ENCODE measurements at places on chromosomes 3 and 15.

DNA sequence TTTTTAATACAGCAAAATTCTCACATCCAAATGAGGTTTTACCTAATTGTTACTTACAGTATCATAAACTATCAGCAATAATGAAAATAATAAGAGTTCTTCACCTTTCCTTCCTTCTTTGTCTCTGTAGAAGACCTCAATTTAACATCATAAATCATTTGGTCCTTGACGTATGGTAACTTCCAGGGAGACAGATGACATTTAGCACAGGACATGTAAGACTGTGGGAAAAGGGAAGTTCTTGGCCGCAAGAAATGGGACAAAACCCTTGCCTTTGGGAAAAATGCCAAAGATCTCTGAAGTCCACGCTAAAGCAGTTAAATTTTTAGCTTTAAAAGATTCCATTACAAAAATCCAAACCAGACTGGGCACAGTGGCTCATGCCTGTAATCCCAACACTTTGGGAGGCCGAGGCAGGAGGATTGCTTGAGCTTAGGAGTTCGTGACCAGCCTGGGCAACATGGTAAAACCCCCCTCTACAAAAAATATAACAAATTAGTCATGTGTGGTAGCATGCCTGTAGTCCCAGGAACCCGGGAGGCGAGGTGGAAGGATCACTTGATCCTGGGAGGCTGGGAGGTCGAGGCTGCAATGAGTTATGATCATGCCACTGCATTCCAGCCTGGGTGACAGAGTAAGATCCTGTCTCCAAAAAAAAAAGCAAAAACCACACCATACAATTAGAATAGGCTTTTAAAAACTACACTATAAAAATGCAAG lies 8.8 kb downstream of the PTPN9 start:
- no peak for DNase-seq

- DNase-seq: no peak
Observed at GRCh38 chr3:108564564-108564963, 24.7 kb downstream of the CIP2A start.

DNA sequence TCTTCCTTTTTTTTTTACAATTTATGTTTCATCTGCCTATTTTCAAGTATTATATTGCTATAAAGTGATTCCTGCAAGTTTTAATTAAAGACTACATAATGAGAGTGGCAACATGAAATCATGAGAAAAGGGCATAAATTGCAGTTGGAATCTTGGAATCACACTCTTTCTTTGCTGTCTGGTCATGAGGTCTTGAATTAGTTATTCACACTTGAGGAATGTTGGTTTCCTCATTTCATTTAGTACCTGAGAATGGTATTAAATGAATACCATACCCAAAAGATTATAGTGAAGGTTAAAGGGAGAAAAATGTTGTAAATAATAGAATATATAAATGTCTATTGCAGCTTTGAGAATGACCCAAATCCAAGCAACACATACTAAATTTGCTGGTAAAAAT lies 25.8 kb upstream of the CNTN3 start:
- DNase-seq: no peak

GRCh38 chr3:17749705-17750293 lies 7.4 kb upstream of the TBC1D5 start:
- no peak for DNase-seq

DNA sequence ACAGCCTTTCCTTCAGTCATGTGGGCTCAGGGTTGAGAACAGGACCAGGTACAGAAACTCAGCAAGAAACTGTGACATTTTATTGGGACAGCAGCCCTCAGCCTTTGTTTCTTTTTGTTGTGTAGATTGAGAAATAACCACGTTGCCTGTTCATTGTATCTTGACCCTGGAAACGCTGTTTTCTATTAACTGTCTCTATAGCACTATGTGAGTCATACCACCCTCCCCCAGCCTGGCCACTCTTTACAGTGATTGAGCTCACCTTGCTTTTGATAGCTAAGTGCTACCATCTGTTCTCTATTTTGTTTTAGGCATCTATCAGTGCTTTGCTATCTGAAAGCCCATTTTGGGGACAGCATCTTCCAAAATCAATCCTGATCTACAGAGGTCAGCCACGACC lies 127.9 kb downstream of the CD47 start:
- no peak for DNase-seq

- no peak for DNase-seq
Observed at GRCh38 chr3:38460377-38461270, 6.9 kb downstream of the ACVR2B start.

DNA sequence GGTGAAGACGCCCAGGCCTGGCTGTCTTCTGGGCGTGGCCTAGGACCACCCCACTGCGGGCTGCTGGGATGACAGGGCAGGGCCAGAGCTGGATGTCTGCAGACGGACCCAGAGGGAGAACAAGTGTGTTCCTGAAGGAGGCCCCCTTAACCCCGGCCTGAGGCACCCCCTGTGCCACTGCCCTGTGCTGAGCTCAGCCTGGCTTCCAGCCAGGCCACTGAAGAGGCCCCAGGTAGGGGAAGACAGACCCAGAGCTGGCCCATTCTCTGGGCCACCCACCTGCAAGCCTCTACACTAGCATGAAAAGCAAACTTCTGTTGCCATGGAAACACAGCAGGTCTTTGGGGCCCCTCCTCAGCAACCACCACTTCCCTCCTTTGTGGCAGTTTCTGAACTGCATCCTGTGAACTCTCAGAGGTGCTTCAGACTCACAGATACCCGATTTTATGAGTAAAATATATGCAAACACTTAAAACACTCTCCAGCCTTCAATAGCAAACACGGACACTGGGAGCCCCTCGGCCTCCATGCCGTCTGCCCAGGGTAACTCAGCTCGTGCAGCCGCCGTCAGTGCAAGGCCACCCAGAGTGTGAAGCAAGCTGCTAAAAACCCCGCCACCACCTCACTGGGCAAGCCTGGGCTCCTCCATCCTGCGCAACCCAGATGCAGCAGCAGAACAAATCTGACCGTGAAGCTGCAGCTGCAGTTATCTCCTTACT lies 42.5 kb downstream of the CMTM6 start:
- DNase-seq: peak; percentile 81

- no peak for DNase-seq
Observed at GRCh38 chr15:63640146-63640545, 43.0 kb downstream of the FBXL22 start.

- DNase-seq: no peak
Observed at GRCh38 chr3:132378048-132378762, 39.1 kb upstream of the DNAJC13 start.

DNA sequence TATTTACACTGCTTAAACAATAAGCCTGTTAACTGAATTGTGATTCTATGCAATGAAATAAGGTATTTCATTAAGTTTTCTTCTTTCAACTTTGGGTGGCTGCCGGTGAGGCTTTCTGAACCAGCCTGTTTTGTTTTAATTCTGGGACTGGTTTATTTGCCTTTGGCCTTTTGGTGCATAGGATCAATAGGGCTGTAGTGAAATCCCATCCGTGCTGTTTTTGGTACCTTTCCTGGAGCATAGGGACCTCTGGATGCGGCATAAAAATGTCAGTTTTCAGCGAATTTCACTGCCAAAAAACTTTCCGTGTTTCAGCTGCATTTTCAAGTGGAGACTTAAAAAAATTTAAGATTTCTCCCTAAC lies 514 bp downstream of the PLS1 start:
- DNase-seq: no peak

DNA sequence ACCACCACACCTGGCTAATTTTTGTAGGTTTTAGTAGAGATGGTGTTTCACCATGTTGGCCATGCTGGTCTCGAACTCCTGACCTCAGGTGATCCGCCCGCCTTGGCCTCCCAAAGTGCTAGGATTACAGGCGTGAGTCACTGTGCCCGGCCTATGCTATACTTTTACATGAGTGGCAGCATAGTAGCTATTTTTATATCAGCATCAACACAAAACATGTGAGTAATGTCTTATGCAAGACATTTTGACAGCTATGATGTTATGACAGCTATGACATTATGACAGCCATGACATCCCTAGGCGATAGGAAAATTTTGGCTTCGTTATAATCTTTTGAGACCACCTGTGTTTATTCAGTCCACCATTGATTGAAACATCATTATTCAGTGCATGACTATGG lies 4.1 kb upstream of the NAALADL2 start:
- no peak for DNase-seq

DNA sequence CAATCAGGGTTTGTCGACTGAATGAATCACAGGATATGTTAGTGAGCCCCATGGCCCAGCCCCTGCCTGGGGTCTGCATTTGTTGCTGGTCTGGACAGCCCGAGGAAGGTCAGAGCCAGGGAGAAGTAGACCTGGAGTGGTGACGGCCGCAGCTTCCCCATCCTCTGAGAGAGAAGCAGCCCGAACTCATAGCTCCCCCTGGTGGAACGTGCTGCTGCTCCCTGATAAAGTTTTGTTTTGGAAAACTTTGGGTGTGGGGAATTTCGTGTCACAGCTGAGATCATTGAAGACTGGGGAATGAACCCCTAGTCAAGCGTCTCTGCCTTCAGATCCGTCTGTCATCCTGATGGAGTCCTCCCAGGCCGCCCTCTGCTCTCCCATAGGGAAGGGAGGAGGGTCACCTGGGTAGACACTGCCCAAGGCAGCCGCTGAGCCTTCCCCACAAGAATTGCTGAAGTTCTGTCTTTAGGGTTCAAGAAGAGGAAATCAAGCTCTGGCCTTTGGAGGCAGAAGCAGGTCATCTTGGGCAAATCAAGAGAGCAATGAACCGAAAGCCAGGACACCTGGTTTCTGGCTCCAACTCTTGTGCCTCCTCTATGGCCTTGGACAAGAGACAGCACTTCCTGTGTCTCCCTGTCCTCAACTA lies 60.5 kb downstream of the GLDN start:
- no peak for DNase-seq

- DNase-seq: no peak
Observed at GRCh38 chr15:27696530-27696929, 402.6 kb downstream of the OCA2 start.

- no peak for DNase-seq
Observed at GRCh38 chr15:63593705-63594671, 3.2 kb upstream of the FBXL22 start.

DNA sequence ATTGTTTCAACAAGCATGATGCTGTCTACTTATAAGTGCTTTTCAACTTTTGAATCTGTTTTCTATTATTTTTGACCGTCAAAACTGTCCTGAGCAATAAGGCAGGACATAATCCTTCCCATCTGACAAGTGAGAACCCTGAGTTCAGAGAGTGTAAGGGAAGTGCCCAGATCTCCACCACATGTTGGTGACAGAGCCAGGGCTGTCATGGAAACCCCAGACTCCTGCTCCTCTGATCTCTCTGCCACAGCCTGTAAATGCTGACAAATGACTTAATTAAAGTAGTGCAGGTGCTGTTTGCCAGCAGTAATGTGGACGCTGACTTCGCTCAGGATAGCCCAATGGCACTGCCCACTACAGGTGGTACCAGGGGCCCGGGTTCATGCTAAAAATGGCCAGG lies 40.3 kb downstream of the SPSB4 start:
- DNase-seq: no peak

GRCh38 chr3:193842832-193843473 lies 249.9 kb downstream of the OPA1 start:
- no peak for DNase-seq

DNA sequence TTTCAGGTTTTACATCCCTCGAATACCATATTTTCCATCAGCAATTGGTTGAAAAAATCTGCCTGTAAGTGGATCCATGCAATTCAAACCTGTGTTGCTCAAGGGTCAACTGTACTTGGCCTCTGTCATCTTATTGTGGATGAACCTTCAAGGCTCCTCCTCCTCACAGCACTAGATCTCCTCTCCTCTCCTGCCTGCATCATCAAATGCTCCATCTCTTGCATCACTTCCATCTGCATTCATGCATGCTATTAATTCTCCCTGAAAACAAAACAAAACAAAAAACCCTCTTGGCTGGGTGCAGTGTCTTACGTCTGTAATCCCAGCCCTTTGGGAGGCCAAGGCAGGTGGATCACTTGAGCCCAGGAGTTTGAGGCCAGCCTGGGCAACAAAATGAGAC lies 10.1 kb downstream of the BCL2L10 start:
- DNase-seq: no peak

DNA sequence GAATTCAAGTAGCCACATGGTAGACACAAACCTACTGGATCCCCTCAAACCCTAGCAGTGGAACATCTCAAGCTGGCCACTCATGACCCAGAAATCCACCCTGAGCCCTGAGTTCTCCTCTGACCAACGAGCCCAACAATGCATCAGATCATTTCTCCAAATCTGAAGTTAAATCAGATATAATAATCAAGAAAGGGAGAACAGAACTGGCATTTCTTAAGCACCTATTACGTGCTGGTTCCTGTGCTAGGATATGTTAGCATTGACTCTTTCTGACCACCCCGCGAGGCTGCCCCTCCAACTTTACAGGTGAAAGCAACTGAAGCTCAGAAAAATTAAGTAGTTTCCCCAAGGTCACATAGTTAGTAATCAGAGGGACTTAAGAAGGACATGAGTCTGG lies 51.5 kb upstream of the CCDC174 start:
- DNase-seq: no peak

GRCh38 chr3:176088962-176089383 lies 1108.3 kb downstream of the TBL1XR1 start:
- no peak for DNase-seq

- no peak for DNase-seq
Observed at GRCh38 chr15:39517122-39517855, 63.6 kb upstream of the THBS1 start.

DNA sequence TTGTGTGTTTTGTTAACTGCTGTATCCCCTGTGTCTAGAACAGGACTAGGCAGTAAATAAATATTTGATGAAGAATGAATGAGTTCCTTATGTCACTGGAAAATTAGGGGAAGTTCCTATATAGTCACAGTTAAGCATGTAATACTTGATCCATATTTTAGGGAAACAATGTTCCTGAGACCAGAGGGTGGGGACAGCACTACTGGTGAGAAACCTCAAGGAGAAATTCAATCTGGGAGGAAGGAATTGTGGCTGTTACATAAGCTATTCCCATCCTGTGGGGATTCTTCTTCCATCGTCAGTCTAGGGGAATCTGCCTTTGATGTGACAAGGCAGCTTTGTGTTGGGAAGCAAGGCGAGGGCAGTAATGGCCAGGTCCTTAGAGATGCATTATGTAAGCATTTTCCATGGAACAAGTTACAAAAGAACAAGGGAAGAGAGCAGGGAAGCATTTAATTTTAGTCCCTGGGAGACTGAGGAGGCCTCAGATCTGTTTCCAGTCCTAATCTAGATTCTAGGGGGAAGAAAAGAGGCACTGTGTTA lies 219.3 kb upstream of the TTC14 start:
- no peak for DNase-seq

DNA sequence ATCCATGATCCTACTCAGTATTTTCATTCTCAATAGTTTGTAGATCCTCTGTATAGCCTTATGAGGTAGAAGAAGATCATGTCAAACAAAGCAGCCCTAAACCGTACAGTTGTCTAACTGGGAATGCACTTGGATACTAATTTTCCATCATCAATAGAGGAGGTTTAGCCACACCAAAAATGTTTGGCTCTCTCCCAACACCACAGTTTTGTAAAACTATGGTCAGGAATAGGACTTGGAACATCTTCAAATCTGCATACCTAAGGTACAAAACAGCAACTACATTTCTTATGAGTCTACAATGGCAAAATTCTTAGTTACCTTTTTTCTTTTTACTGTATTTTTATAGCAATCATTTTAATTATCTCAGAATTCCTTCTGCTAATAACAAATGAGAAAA lies 1001.6 kb downstream of the ROBO2 start:
- DNase-seq: no peak

- DNase-seq: no peak
Observed at GRCh38 chr15:77186594-77187011, 115.7 kb upstream of the TSPAN3 start.

GRCh38 chr3:180961087-180961486 lies 28.4 kb downstream of the DNAJC19 start:
- DNase-seq: no peak

- DNase-seq: no peak
Observed at GRCh38 chr3:71260782-71261181, 322.7 kb downstream of the FOXP1 start.

- no peak for DNase-seq
Observed at GRCh38 chr3:64763980-64764379, 76.2 kb upstream of the ADAMTS9 start.

Measured in naive thymus-derived CD8-positive, alpha-beta T cell (primary cell).